ENCODE measurements at places on chromosomes 12 and 14.

- DNase-seq = no peak
Observed at GRCh38 chr14:85604714-85605113, 74.8 kb downstream of the FLRT2 start.

DNA sequence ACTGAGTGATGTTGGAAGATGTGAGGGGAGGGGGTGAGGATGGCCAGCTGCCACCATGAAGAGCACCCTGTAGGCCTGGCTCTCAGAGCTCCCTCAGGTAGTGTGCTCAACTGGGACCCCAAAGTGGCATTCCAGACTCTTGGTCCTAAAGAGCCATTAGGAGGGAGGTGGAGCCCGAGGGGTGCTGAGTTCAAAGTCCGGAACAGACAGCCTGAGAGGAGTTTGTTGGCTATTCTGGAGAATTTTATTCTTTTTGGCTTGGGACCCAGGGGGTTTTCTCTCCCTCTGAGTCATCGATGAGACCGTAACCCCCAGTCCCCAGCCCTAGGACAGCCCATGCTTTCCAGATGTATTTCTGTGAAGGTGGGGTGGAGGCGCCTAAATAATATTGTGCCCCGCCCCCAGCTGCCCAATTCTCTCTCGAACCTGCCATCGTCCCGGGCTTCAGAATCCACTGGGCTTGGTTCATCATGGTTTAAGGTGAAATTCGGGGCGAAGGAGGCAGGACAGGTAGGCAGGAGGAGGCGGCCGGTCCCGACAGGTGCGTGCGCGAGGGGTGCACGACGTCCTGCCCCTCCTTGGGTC is 690 bp upstream of the RBP5 start:
- no peak for DNase-seq

- no peak for DNase-seq
Observed at GRCh38 chr14:50773632-50774541, 57.1 kb downstream of the NIN start.

GRCh38 chr14:66069830-66070541 is 416.2 kb upstream of the CCDC196 start:
- no peak for DNase-seq

DNA sequence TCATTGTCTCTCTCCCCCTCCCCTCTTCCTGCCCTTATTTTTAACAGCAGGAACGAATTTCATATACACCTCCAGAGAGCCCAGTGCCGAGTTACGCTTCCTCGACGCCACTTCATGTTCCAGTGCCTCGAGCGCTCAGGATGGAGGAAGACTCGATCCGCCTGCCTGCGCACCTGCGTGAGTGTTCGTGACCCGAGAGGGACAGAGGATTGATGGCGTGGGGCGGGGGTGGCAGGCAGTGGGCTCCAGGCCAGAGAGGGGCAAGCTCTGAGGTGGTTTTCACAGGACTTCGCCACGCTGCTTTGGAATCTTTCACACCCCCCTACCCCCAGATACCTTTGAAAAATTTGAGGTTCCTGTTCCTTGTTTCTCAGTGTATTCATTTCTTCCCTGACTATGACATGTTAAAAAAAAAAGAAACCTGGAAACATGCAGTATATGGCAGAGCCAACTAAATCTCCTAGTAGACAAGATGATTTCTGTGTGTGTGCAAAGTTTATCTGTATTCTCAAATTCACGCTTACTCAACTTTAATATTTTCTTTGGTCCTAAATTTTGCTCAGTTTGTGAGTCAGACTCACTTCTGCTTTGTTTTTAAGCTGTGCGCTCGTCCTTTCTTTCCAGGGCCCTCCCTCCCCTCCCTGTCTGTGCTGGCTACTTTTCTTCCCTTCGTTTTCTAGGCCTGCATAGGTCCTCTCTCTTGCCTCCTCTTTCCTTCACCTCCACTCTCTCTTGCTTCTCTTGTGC is 103.1 kb downstream of the ETV6 start:
- DNase-seq = no peak

DNA sequence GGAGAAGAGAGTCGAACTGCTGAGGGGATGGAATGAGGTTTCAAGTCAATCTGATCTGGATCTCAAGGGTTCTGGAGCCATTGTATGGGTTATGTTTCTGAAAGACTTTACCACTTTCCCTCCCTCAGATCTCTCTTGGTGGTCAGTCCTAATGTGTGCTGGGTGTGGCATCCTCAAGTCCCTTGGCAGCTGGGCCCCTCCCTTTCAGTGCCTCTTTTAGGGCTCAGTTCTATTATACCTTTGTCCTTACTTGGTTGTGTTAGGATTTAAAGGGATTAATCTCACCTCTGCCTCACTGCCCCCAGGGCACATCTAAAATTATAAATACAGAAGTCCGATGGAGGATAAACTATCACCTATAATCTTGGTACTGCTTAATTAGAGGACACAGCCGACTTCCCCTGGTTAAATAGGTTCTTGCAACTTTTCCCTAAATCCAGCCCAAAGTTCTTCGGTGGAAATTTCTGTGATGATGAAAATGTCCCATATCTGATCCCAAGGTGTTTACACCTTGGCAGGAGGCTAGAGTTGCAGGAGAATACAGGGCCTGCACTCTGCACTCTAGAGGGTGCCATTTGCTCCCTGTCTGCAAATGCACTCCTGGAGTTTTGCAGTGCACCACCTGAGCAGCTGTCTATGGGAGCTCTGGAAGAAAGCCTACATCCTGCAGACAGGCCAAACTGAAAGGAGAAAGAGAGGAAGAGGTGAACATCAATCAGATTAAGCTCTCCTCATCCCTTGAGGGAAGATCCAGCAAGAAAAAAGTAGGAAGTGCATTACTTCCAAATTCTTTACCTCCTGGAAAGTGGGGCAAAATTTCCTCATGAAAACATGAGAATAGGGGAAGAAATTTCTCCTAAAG is 106.8 kb downstream of the NUAK1 start:
- no peak for DNase-seq

DNA sequence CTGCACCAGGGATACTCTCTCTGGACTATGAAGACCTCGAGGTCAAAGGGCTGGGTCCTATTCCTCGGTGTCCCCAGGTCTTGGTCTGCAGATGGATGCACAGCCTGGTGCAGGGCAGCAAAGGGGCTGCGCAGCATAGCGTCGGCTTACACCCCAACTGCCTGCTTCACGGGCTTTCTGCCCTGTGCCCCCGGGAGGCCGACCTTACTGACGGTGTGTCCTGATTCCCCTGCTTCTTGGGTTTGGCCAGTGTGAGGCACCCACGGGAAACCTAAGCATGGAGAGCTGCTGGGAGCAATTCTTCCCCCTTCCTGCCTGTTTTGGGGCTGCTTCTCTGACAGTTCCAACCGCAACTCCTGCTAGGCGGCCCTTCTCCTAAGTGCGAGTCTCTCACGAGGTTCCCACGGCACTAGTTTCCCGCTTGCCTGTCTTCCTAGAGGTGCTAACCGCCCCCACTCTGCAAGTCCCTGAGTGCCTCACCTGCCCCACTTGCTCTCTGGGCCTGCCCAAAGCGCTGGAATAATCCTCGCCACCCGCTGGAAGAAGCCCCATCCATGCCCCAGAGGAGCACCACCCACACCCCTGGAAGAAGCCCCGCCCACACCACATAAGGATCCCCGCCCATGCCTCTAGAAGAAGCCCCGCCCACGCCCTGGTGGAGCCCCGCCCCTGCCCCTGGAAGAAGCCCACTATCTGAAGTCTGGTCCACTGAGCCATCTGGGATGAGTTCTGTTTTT is 54.0 kb downstream of the PRIMA1 start:
- no peak for DNase-seq

- DNase-seq = no peak
Observed at GRCh38 chr14:77154421-77154820, 12.8 kb upstream of the ZDHHC22 start.

DNA sequence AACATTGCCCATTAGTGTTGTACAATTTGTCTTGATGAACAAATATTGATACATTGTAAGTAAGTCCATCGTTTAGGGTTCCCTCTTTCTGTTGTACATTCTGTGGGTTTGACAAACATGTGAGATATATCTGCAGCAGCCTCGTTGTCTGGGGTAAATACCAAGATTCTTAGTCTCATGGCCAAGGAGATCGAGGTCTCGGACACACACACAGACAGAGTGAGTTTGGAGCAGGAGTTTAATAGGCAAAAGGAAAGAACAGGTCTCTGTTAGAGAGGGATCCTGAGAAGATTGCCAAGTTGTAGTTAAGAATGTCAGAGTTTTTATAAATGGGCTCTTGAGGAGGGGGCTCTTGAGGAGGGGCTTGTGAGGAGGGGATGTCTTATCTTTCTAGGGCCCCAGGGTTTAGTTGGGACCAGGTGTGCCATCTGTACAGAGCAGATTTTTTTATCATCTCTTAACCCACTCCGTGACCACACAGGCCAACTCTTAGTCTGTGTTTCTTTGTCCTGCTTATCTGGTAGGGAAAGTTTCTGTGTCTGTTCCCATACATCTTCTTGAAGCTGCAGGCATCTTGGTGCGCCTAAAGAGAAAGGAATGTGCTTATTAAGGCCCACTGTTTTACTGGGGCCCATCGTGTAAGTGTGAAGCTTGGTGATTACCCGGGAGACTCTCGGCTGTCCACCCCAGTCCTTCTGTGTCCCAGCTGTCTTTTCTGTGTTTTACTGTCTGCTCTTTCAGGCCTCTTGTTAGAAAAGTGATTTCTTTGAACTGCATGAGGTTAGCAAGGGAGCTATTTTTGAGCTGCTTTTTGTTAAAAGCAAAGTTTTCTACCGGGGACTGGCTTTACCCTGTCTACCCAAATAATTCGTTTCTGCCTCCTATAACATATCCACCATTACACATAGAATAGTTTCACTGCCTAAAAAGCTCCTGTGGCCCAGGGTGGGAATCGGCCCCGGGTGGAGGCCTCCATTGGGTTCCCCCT is 22.4 kb upstream of the CLEC2D start:
- no peak for DNase-seq

GRCh38 chr14:67242168-67242420 is 859 bp downstream of the PALS1 start:
- DNase-seq = no peak

Measured in right lung (tissue), 10 donors.